ENCODE measurements at places on chromosomes 3 and 15.
A peak's percentile ranks its signal among the peaks of the same experiment; 100 is the strongest.

DNA sequence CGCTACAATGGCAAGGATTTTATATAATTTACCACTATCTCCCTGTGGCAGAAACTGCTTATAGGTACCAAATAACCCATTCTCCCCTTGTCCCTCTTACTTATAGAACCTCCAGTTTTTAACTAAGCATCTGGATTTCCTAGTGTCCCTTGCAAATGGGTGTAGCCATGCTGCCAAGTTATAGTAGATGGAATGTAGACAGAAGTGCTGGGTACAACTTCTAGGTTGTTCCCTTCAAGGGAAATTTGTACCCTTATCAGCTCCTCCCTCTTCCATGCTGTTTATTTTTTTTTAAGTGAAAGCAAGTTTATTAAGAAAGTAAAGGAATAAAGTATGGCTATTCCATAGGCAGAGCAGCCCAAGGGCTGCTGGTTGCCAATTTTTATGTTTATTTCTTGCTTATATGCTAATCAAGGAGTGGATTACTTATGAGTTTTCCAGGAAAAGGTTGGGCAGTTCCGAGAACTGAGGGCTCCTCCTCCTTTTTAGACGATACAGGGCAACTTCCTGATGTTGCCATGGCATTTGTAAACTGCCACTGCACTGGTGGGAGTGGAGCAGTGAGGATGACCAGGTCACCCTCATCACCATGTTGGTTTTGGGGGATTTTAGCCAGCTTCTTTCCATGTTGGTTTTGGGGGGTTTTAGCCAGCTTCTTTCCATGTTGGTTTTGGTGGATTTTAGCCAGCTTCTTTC, 40.1 kb upstream of the TM4SF19 start:
- peak; percentile 30 for DNase-seq

DNA sequence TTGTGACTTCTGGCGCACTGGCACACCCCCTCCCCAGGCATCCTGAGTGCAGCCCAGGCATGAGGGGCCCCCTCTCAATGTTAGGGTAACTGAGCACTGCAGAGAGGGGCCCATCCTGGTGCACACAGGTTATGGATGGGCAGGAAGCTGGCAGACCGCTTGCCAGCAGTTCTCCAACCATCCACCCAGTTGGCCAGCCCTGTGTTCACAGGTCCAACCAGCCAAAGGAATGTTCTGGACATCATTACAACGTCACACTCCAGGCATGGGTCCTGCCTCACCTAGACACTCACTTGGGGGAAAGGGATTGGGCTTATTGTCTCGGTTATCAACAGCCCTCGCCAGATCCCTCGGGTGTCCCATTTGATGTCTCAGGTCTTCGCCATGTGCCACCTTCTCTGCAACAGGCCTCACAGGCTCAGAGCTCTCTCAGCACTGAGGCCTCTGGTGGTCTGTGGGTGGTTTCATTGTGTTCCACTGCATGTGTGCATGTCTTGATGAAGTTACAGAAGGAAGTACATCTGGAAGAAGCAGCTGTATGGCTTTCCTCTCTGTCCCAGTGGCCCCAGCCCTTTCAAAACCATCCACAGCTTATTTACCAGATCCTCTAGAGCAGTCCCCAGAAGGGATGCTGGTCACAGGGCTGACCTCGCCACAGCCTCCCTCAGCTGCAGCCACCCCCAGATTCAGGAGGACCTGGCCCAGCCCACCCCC, 23.7 kb downstream of the ADCY5 start:
- DNase-seq: no peak

DNA sequence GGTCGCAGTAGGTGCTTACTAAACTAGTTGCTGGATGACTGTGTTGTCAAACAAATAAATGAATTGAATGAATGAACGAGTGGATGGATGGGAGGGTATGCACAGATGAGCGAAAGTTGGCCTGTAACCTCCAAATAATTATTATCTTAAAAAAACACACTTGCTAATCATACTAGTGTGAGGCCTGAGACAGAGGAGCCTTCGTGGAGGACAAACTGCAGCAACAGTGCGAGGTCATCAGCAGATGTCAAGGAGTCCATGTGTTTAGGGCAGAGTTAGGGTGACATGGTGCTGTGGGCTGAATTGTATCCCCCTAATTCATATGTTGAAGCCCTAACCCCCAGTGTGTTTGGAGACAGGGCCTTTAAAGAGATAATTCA, 24.4 kb downstream of the CORO2B start:
- no peak for DNase-seq

DNA sequence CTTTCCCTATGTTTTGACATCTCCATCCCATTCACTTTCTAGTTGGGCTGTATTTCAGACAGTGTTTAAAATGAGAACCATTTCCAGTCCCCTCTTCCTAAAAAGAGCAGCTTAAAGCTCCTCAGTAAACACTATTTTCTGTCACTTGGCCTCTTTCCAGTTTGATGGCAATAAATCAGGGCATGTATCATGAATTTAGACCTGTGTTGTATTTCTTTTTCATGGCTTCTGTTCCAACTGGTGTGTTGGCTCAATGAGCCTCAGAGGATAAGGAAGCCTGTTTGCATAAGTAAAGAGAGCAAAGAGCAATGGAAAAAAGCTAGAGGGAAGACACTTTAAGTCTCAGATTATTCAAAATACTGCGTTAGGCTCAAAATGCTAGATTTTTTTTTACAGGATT, 7.2 kb downstream of the CCDC80 start:
- DNase-seq: no peak

DNA sequence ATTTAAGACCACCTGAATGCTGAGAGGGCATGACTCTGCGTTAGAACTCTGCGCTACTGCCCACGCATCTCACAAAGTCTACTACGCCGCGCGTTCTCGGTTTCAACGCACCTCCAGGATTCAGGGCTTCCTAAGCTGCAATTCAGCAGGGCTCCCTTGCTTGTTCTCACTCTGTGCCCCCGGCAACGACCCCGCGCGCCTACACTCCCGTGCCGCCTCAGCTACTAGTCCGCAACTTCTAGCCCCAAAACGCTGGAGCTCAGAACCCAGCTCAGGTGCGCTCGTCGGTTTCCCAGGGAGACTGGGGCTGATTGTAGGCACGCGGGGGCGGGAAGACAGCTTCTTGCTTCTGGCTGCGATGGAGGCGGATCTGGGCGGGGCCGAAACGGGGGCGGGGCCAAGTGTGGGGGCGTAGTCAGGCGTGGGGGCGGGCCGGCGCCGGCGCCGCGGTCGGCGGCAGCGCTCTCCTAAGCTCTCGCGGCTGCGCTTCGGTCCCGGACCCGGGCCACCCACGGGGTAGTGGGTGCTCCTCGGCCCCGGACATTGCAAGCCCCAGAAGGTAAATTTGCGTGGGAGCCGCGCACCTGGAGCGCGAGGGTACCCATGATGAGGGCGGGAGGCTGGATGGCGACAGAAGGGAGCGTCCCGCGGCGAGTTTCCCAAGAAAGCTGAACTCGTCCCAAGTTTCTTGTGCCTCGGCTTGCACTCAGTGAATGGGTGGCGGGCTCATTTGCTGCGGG, at the start of gene ARHGEF26:
ARHGEF26 (plus strand) TSS at position 430 of the 740 bp plus-strand sequence. CDS start 603 bp downstream, outside the sequence.
- peak; percentile 88 for DNase-seq

DNA sequence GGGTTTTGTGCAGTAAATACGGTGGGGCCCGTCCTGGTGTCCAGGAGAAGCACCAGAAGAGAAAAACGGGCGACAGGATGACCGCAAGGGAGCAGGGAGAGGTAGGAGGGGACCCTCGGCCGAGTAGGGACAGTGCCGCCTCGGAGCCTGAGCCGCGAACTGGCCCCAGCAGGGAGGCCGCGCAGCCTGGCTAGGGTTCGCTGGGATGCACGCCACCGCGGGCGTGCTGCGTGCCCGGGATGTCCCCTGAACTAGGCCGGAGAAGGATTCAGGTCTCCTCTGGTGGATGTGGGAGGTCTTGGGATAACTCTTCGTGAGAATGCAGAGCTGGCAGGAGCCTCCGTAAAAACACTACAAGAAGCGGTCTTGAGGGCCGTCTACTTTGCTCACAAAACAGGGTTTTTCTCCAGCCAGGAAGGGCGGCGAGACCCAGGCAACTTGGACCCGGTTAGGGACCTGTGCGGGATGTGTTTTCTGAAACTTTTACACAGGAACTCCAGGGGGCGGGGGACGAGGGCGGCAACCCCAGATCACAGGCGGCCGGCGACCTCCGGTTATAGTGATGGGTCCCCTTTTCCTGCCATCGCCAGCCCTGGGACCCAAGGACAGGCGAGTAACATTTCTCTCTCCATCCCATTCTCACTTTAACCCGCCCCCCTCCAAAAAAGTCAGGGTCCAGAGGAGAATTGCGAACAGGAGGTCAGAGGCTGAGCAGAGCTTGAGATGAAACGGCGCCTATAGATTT, 35.5 kb downstream of the NR2F2 start:
- DNase-seq: no peak

- DNase-seq: no peak
Observed at GRCh38 chr3:64266983-64267382, 41.7 kb upstream of the PRICKLE2 start.

- DNase-seq: peak; percentile 41
Observed at GRCh38 chr3:53255423-53255774, 423 bp downstream of the TKT start.

DNA sequence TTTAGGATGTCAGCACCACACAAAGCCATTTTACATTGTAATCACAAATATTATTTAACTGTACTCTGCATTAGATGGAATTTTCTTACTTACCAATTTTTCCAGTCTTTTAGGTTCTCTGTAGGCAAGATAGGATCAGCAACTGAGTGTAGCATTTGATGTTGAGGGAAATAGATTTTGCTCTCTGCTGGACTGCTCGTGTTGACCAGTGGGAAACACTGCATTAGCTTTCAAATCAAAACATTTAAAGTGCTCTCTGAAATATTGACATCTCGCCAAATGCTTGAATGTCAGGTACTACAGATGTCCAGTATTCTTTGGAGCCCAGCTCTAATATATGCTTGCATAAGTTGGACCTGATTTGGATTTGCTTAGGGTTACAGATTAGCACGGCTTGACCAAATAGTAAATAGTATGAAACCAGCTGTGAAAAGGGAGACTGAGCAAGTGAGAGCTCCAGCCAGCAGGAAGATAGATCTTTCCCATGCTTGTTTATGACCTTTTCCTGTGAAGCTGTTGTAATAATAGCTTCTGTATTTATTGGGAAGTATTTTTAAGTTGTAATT, 29.5 kb downstream of the P2RY14 start:
- DNase-seq: no peak

- DNase-seq: no peak
Observed at GRCh38 chr3:195187609-195188425, 83.1 kb downstream of the XXYLT1 start.

DNA sequence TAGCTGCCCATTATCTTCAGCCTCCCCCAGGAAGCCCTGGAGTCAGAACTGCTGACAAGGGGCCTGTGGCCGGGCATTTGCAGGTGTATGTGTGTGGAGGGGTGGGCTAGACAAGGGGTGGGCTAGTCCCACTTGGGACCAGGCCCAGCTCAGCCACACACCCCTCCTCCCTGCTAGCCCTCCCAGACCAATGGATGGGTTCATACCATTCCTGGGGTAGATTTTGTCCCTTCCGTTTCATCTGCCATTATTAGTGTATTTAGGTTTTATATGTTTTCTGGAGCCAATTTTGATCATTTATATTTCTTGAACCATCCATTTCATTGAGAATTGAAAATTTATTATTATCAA, 42.2 kb downstream of the MRAS start:
- DNase-seq: no peak

GRCh38 chr3:44058022-44058867, 183.4 kb upstream of the TOPAZ1 start:
- peak; percentile 24 for DNase-seq
